Uterus (tissue), 4 donors: ENCODE measurements at places on chromosomes 3 and 15.
A peak's percentile ranks its signal among the peaks of the same experiment; 100 is the strongest.

DNA sequence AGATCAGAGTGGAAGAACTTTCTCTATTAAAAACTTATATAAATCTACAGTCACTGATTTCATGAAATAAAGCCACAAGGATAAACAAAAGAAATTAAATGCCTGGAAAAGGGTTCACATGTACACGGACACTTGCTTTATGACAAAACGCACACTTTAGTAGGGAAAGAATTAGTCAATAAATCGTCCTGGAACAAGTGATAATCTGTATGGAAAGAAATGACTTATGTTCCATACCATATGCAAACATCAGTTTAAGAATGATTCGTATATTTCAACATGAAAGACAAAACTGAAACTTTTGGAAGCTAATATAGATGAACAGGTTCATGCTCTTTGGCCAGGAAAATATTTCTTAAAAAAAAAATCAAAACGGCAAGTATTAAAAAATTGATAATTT lies 40.2 kb downstream of the MEF2A start:
- no peak for DNase-seq

GRCh38 chr3:877001-877400 lies 215.8 kb upstream of the CNTN6 start:
- no peak for DNase-seq

DNA sequence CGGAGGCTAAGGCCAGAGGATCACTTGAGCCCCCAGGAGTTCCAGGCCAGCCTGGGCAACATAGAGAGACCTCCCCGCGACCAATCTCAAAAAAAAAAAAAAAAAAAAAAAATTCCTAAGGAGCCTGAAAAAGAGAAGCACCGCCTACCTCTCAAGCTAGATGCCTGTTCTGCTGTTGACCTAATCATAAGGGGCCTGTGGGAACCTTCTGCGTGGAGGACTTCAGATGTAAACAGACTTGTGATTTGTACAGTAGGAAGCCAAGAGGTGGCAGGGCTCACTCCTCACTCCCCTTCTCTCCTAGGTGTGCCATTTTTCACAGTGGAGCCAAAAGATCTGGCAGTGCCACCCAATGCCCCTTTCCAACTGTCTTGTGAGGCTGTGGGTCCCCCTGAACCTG lies 3.2 kb downstream of the TYRO3 start:
- DNase-seq, result no peak

DNA sequence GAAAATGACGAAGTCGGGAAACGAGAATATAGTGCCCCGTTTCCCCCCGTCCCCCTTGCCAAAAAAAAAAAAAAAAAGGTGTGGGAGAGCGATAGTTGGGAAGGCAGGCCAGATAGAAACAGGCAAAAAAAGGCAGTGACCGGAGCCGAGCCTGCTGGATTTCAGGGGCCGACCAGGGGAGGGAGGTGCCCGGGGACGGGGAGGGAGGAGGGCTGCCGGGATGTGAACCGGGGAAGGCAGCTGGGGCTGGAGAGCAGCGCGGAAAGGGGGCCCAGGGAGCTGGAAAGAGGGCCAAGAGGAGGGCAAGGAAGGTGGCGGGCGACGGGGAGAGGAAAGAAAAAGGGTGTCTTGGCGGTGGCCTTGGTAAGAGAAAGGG lies 837 bp downstream of the LRRN1 start:
- DNase-seq, result peak; percentile 19

DNA sequence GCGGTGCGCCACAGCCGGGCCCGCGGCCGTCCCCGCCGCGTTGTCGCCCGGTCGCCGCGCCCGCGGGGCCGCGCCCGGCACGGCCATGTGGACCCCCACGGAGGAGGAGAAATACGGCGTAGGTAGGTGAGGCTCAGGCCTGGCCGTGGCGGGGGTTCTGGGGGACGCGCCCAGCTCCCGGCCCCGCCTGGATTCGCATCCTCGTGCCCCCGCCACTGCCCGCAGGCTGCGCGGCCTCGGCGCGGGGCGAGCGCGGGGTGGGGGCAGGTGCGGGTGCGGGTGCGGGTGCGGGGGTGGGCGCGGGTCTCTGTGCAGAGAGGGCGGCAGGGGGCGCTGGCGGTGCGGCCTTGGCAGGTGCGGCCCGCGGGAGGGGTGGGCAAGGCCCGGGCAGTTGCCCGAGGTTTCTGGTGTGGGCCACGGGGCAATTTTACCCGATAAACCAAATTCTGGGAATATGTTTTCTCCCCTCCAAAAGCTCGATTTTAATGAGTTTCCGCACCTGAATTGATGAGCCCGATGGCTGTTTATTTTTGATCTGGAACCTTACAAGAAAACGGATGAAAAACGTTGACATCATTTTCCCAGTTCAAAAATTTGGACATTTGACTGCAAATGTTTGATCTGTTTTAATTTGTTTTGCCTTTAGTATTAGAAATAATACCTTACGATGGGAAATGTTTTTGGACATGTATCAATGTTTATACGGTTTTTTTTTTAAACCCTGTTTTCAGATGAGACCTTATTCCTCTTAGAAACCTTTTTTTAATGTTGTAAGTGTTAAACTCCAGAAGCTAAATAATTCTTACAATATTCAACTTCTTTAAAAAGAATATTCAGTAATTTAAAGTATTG lies 678 bp downstream of the DOCK3 start:
- no peak for DNase-seq

DNA sequence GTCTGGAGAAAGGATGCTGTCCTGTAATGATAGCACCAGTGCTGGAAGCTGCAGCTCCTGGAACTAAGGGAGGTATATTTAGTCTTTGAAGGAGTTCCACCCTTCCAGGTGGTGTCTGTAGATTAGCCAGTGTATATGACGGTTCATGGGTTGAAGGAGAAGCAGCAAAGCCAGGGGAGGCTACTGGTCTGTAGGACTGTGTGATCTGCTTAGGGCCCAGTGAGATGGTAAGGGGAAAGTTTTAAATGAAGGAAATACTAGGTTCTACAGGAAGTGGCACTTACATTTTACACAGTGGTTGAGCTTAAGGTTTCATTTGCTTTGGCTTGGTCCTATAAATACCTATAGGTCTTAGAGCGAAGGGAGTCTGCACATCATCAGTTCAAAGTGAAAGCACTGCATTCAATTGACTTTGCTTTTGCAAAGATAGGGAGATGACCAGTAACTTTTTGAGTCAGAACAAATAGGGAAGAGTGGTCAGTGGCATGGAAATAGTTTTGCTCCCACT lies 5.6 kb downstream of the SLC25A38 start:
- no peak for DNase-seq

- DNase-seq, result no peak
Measured at GRCh38 chr3:184781801-184782200, 30.2 kb upstream of the VPS8 start.

GRCh38 chr3:66997560-66998112 lies 471 bp upstream of the KBTBD8 start:
- DNase-seq, result peak; percentile 25

- DNase-seq, result no peak
Measured at GRCh38 chr3:115279939-115280338, 132.9 kb upstream of the ZBTB20 start.

- DNase-seq, result no peak
Measured at GRCh38 chr3:169146866-169147237, 516.7 kb downstream of the MECOM start.
